ENCODE measurements at places on chromosomes 3 and 15.
A peak's percentile ranks its signal among the peaks of the same experiment; 100 is the strongest.

- peak; percentile 9 for DNase-seq
These were observed 31.0 kb upstream of the ZCWPW2 start for GRCh38 chr3:28317438-28318022.

- peak; percentile 69 for DNase-seq
These were observed at the start of gene BCL2A1 for GRCh38 chr15:79970624-79971434. Gene BCL2A1 (minus strand): TSS chr15:79971196. CDS start chr15:79971119, 77 bp downstream.

- DNase-seq = no peak
These were observed 51.6 kb upstream of the CMTM8 start for GRCh38 chr3:32186876-32187275.

DNA sequence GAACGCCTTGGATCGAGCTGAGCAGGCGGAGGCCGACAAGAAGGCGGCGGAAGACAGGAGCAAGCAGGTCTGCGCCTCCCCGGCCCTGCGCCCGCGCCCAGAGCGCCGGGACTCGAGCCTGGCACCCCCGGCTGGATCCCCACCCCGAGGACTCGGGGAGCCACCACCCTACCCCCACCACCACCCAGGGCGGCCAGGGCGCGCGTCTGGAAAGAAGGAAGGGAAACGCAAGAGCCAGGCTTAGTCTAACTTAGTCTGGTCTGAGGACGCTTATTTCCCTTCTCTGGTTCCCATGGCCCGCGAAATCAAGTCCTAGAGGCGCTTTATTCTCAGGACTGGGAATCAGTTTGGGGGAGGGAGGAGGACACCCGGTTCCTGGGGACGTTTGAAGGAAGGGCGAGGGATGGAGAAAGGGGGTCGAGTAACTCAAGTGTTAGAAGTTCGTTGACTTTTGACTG, 359 bp downstream of the TPM1 start:
- no peak for DNase-seq

DNA sequence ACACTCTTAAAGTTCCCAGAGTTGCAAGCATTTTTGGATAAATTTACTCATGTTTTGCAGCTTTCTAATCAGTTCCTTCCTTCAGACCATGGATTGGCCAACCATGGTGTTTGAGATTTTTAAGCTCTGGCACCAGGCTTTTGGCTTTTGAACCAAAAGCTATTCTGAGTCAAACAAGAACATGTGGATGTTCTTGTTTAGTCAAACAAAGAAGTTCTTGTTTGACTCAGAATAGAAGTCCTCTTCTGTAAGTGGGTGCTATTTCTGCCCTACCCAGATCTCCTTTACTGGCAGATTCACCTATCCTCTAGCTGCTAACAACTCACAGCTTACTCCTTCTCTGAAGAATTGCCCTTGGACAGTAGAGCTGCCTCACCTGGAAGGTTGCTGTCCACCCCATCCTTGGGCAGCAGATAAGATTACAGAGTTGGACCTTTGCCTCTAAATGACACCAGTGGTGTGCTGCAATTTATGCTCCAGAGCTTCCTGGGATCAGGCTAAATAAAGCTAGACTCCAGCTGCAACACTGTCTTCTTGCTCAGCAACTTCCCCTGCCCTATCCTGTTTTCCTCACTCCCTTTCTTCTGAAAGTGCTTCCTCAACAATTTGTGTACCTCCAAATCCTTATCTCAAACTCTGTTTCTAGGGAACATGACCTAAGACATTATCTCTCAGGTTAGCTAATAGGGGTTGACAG, 65.6 kb downstream of the COL6A6 start:
- DNase-seq = no peak

- DNase-seq = no peak
These were observed 211.6 kb upstream of the NECTIN3 start for GRCh38 chr3:110859993-110860392.

DNA sequence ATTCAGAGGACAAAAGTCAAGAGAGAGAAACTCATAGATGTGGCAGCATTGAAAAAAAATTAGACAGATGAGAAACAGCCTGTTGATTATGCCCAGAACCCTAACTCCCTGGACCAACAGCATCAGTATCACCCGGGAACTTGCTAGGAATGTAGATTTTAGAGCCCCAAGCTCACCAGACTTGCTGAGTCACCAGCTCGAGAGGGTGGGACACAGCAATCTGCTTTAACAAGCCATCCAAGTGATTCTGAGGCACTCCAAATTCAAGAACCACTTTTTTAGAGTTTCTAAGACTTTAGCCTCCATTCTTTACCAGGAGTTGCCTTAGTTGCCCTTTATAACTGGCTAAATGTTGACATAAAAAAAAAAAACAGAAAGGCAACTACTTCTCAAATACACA, 70.9 kb downstream of the CGGBP1 start:
- DNase-seq = no peak

GRCh38 chr15:58521293-58521991, 89.7 kb downstream of the LIPC start:
- DNase-seq = no peak

GRCh38 chr15:69657626-69658025, 205.0 kb downstream of the RPLP1 start:
- no peak for DNase-seq

DNA sequence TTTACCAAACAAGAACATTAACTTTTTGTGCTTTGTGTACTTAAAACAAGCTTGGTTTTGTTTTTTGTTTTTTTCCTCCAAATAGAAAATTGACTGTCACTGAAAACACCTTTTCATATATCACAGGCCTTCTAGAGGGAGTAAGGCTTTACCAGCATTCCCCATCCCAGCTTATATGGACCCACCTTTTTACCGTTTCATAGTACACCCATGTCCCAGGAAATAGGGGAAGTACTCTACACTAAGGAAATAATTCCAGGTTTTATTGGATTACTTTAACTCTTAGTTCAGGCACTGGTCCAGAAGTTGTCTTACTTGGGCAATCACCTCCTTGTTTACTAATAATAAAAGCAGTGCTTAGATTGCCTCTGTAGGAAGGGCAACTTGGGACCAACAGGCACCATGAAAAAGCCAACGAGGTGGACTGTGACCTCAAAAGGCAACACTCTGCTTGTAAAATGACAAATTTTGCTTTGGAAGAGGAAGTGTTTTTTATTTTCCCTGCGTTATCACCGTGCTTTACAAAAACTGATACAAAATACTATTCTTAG, 26.2 kb downstream of the HMG20A start:
- DNase-seq = no peak

- no peak for DNase-seq
These were observed 128.5 kb upstream of the GAP43 start for GRCh38 chr3:115494826-115495225.

DNA sequence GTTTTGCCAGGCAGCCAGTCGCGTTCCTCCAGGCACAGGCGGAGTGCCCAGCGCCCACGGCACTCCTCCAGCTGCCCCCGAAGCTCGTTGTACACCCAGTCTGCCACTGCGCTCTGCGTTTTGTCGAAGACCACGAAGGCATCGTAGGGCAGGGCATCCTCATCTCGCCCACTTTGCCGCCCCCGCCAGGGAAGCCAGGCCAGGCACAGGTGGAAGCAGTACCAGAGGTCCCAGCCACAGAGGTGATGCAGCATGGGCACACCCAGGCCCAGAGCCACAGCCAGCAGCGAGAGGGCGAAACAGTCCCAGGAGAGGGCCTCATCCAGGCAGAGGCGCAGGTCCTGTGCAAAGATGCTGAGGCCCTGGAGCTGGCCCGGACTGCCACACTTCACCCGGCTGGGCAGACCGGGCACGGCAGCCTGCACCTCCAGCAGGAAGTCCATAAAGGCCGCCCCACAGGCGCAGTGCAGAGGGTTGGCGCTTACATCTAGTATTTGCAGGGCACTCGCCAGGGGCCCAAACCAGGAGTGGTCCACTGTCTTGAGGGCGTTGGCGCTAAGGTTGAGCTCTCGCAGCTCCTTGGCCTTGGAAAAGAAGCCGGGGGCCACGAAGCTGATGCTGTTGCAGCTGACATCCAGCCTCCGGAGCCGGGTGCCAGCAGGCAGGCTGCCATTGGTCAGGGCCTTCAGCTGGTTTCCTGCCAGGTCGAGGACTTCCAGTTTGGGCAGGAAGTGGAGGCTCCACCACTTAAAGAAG, 3.7 kb downstream of the TLR9 start:
- peak; percentile 62 for DNase-seq

- no peak for DNase-seq
These were observed 205.9 kb downstream of the MBNL1 start for GRCh38 chr3:152474585-152474984.

- no peak for DNase-seq
These were observed 7.7 kb downstream of the RAF1 start for GRCh38 chr3:12656193-12656592.

- DNase-seq = no peak
These were observed 12.0 kb downstream of the CELSR3 start for GRCh38 chr3:48650723-48651122.

- no peak for DNase-seq
These were observed 287.6 kb downstream of the SOX2 start for GRCh38 chr3:181999314-181999713.

- no peak for DNase-seq
These were observed 904.0 kb downstream of the TBL1XR1 start for GRCh38 chr3:176293276-176293675.

DNA sequence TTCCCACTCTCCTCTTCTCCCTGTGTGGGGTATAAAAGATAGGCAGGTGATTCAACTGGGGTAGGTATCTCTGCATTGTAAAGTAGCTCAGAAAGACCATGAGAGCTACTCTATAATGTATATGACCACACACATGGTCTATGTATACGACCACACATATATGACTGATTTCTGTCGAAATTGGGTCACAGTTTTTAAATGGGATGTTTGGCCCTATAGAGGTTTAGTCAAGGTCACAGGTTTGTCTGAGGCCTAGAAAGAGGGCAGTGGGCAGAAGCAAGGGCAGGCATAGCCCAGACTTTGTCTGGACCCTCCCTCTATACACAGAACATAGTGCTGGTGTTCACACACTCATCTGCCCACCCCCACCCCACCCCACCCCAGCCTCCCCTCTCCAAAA, 4.4 kb downstream of the LAMP3 start:
- DNase-seq = no peak

- DNase-seq = no peak
These were observed 312.9 kb downstream of the PDCD6IP start for GRCh38 chr3:34111361-34111760.

- no peak for DNase-seq
These were observed 704.8 kb upstream of the CBLB start for GRCh38 chr3:106573605-106574004.

All from activated naive CD4-positive, alpha-beta T cell treated with Interleukin-2 at 50 U/mL for 16 hours (primary cell).